Dermis lymphatic vessel endothelial cell (primary cell): ENCODE measurements at places on chromosomes 13 and 19. TPM values are rescaled to one million over a fixed set of nuclear protein-coding genes. Genes with fewer than 3 reads are reported as not detected.

Gene TUBB4A
- total RNA-seq = not detected in 2 replicates

Gene ZNF583
- 3.8 and 4.5 TPM in 2 replicates for total RNA-seq

Gene MAST1
- total RNA-seq = 0.76 and 1.2 TPM in 2 replicates

Gene MED4
- total RNA-seq = 38.0 and 39.3 TPM in 2 replicates

Gene SMIM44
- not detected in 2 replicates for total RNA-seq

Gene FFAR3
- total RNA-seq = not detected in 2 replicates
